Effector memory CD4-positive, alpha-beta T cell (primary cell): ENCODE measurements at places on chromosomes 1 and 21.

DNA sequence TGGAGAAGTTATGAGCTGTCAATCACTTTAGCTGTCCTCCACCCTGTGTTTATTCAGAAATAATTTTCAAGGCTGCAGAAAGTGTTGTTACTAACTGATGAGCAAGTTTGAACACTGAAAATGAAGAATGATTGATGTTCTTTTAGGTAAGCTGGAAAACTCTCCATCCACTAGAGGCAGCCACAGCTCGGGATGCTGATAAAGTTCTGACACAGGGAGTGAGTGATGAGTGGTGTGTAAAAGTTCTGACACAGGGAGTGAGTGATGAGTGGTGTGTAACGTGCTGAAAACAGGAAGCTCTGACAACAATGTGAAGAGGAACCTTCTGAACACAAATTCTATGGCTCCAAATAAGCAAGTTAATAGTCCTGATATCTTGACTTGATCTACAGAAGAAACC is 197.5 kb upstream of the PTBP2 start:
- no peak for DNase-seq

DNA sequence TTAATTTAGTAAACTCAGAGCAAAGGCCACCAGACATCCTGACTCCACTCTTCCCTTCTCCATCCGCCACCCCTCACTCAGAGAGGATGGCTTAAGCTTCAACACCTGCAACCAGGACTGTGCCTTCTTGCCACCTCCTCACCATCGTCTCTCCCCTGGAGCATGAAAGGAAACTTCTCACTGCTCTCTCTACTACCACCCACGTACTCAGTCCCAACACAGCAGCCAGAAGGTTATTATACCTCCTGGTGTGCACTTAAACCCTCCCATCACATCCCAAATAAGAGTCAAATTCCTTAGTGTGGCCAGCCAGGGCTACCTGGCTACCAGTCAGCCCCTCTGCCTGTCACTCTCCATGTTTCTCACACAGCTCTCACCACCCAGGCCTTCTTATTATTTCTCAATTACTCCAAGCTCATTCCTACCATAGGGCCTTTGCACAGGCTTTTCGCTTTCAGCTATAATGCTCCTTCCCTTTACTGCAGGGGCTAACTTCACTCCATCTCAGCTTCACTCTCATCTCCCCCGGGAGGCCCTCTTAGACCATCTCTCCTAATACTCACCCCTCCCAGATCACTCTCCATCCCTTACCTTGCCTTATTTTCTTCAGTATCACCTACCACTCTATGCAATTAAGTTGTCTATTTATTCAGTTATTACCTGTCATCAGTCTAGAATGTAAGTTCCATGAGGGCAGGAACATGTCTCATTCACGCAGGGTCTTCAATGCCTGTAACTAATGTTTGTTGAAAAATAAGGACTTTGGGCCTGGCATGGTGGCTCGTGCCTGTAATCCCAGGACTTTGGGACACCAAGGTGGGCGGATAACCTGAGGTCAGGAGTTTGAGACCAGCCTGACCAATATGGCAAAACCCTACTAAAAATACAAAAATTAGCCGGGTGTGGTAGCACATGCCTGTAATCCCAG is 137.5 kb downstream of the TOMM20 start:
- DNase-seq, result no peak

DNA sequence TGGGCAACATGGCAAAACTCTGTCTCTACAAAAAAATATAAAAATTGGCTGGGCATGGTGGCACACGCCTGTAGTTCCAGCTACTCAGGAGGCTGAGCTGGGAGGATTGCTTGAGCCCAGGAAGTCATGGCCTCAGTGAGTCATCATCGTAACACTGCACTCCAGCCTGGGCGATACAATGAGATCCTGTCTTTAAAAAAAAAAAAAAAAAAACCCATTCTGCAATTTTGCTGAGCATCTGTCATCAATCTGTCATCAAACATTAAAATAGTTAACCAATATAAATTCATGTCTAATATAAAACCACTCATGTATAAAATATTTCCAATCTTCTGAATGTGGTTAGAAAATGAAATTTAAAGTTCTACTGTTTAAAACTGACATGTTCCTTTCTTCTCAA is 56.9 kb downstream of the LPAR3 start:
- no peak for DNase-seq

DNA sequence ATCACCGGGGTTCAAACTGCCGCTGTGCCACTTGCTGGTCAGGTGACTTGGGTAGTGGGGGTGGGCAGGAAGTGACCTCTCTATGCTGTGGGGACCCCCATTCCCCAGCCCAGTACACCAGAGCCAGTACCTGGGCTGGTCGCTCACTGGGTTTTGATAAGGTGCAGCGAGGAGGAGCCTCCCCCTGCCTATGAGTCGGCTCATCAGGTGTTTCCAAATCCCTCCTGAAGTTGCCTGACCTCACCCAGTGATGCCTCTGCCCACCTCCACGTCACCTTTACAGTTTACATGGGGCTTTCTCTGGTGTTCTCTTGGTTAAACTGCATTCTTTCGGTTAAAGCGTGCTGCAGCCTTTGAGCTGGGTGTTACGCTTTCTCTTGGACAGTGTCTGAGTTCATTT is 58.2 kb downstream of the ARHGEF10L start:
- no peak for DNase-seq

- DNase-seq, result no peak
Measured at GRCh38 chr1:31736675-31737074, 27.5 kb downstream of the ADGRB2 start.

- DNase-seq, result no peak
Measured at GRCh38 chr1:154265586-154265985, 6.8 kb upstream of the HAX1 start.

- DNase-seq, result no peak
Measured at GRCh38 chr21:37489553-37489952, 123.0 kb downstream of the DYRK1A start.

GRCh38 chr1:8817412-8818324 is at the start of gene RERE:
Gene RERE, minus strand, starts transcription at chr1:8817640.
- DNase-seq, result peak; percentile 92

DNA sequence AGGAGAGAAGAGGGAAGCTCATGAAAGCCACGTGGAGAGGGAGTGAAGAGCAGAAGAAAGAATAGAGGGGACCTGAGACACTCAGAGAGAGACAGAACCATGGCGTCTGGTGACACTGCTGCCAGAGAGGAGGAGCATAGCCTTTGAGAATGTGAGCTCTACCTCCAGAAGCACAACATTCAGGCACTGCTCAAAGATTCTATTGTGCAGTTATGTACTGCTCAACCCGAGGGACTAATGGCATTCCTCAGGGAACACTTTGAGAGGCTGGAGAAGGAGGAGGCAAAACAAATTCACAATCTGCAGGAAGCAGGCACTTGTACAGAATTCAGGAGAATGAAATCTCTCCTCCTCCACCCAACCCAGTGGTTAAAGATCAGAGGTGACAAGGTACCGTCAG is 45.1 kb downstream of the BTBD8 start:
- no peak for DNase-seq

GRCh38 chr1:98677288-98677687 is 15.8 kb downstream of the SNX7 start:
- DNase-seq, result no peak

DNA sequence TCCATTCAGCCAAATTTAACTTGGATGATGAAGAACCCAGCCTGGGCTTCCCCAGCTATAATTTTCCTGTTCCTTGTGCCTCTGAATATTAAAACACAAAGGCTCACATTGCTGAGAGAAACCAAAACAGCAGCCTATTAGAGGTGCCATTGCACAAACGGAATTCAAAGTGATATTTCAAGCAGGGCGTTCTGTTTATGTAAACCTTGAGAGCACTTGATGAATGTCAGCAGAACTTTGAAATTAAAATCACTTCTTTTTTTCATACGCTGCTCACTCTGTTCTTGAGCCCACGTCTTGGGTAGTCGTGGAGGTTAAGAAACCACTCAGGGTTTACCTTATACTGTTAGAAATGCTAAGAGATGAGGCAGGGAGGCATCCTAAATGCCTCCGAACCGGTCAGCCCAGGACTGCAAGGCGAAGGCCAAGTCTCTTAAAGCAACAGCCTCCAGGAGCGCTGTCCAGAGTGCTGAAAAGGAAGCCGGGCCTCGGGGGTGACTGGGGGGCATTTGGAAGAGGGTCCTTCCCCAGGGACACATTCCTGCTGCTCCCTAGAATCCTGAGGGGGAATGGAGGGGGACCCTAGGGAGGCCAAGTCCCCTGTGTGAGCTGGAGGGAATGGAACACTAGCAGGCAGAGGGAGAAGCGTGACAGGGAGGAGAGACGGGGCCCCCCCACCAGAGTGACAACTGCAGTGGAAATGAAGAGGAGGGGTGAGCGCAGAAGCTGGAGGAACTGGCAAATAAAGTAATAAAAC is 154.8 kb upstream of the VAMP3 start:
- DNase-seq, result no peak

DNA sequence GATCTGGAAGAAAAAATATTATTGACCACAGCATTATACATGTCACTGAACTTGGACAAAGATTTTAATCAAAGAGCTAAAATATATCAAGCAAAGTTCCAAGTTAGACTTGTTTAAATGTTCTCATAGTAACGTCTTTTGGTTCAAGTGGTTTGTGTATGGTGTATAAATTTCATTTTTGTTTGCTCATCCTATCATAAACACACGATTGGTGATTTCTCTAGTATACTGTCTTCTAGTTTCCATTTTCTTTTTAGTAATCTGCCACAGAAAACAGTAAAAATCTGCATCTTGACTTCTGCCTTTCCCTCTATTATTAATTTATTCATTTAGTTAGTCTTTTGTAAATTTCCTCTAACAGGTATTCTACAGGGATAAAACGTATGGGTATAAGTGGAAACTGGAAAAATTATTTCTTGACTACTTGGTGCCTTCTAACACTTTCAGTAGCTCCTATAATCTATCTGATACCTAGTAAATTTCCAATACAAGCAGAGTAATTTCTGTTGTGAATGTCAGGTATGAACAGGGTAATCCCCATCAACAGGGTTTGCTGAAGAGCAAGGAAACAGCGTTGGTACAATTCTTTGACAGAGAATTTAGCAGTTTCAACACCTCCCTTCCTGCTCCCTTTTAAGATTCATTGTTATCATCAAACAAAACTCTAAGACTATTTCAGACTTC is 268.0 kb downstream of the PTPRC start:
- no peak for DNase-seq

GRCh38 chr1:52707927-52708655 is 9.9 kb upstream of the COA7 start:
- no peak for DNase-seq

DNA sequence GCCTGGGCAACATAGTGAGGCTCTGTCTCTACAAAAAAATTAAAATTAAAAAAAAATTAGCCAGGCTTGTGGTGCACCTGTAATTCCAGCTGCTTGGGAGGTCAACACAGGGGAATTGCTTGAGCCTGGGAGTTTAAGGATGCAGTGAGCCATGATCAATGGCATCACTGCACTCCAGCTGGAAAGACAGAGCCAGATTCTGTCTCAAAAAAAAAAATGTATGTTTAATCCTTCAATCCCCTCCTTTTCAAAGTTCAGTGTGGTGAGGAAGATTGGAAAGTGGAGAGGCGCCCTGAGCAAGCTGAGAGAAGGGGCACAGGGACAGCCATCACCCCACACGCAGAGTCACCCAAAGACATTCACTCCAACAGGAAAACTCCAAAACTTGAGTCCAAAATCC is 97.7 kb upstream of the BACE2 start:
- DNase-seq, result no peak

DNA sequence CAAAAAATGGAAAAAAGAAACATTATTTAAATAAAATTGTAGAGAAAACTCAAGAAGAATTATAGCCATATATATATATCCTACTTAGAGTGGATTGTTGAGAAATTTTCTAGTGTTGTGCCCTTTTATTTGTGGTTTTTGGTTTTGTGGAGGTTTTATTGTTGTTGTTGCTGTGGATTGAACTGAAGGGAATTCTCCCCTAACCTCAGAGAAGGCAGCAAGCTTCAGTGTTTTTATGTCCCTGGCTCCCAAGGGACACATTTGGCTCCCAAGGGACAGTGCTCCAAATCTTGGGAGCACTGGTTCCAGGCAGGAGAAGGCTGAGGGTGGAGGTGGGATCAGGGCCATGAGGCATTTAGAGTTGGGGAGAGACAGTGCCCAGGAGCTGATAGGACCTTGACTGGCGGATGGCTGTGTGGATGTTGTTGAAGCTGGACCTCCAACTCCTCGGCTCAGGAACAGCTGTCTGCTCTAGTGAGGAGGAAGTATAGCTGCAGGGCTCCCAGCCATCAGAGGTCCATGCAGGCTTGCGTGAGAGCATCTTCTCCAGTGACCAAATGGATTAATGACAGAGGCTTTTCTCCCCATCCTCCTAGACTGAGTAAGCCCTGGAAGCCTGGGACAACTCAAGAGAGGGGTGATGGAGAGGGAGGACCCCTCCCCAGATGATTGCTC is 100.5 kb downstream of the TEX35 start:
- DNase-seq, result no peak

- DNase-seq, result peak; percentile 63
Measured at GRCh38 chr1:99969729-99970621, at the start of gene SLC35A3. Gene SLC35A3, plus strand, starts transcription at chr1:99969996. Its CDS starts 23,559 bp downstream, at chr1:99993555.

GRCh38 chr21:25425156-25425555 is 182.1 kb downstream of the MRPL39 start:
- DNase-seq, result no peak

DNA sequence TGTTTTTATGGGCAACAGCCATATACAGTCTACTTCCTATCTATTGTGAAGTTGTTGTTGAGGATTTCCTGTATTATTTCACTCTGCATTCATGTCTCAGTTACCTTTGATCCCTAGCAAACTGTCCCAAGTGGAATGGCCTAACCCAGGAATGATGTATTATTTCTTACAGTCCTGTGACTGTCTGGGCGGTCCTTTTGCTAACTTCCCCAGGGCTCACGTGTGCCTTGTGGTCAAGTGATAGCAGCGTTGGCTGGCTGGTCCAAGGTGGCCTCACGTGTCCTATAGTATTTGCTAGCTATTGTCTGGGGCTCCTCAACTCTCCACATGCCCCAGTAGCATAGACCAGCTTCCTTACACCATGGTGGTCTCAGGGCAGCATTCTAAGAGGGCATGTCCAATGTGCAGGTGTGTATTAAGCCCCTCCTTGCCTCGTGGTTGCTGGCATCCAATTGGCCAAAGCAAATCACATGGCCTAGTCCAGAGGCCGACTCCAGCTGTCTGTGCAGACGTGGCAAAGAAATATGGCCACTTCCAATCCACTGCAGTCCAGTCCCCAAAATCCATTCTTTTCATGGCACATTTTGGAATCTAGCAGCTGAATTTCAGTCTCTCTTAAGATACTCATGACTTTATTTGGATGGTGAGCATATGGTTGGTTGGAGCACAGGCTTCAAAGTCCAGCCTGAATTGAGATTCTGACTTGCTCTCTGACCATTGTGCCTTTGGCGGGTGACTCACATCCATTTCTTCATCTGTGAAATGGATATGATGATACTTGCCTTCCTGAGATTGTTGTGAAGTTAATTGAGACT is 94.1 kb downstream of the GALNT2 start:
- DNase-seq, result no peak

DNA sequence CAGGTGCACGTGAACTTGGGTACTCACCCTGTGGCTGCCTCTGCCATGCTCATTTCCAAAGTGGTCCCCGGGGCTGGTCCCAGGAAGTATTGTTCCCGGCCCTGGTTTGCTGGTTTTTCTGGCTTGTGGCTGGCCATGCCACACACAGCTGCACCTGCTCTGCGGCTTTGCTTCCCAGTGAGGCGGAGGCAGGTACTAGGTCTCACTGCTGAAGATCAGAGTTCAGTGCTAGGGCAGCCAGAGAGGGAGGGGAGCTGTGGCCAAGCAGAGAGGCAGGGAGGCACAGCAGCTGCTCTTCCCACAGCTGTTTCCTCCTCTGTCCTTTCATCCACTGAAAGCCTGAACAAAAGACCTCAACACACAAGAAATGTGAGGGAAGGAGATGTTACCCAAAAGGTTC is 30.5 kb downstream of the ENO1 start:
- no peak for DNase-seq
